Anterior cingulate cortex (tissue), 58 donors: ENCODE measurements at places on chromosomes 4 and X.

DNA sequence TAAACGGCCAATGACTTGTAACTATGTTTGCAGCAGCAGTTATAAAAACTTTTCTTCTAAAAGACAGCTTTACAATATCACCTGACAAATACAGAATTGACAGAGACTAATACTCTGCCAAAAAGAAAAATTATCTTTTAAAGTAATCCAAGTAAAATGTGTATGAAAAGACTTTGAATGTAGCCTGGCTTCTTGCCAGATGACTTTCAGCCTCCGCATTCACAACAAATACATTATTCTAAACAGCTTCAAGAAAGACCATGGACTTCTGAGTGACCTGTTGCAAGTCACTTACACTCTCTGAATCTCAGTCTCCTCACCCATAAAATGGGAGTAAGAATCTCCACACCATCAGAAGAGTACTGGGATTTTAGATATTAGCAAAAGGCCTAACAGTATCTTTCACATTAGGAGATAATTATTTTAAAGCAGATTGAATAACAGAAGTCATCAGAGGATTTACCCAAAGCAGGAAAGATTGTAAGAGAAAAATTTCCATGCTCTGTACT is 2.5 kb downstream of the ADAMTS3 start:
- no peak for DNase-seq

GRCh38 chr4:61379406-61379805 is 179.3 kb downstream of the ADGRL3 start:
- DNase-seq = no peak

DNA sequence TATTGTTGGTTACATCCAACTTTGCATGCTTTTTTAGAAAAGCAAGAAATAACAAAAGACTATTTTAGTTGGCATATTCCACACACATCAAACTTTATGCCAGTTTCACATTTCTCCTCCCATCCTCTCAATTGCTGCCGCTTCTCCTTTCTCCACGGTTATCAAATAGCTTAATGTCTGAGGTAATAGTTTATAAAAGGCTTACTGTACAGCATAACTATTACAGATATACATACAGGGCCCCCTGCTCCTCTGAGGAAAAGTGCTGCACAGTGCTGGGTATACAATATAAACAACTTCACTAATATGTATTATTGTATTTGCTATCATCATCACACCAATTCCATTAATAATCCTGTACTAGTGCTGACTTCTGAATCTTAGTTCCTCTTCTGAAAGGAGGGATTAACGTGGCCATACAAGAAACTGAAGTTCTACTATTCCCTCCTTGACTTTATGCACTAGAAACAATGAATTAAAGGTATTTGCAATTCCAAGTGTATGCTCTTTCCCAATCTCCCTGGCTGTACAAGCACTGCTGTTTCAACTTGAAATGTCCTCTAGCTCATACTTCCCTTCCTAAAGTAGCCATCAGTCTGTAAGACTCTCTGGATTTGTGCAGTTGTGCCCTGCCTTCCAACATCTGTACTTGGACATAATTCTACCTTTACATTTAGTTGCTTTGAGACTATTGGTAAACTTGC is 2.5 kb downstream of the CCNI start:
- no peak for DNase-seq

DNA sequence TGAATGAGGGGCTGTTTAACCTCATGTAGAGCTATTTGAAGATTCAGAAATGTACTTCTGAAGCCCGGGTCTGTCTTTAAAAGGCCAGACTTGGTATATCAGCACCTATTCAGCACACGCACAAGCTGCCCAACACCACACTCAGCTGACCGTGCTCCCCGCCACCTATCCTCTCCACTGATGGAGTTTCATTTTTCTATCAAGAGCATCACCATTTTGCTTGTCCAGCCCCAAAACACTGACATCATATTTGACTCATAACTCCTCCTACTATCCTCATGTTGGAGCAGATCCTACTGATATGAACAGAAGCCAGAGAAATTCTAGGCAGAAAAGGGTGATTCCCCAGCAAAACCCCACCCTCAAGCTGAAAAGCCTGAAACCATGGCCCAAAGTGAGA is 100.3 kb downstream of the SORBS2 start:
- no peak for DNase-seq

DNA sequence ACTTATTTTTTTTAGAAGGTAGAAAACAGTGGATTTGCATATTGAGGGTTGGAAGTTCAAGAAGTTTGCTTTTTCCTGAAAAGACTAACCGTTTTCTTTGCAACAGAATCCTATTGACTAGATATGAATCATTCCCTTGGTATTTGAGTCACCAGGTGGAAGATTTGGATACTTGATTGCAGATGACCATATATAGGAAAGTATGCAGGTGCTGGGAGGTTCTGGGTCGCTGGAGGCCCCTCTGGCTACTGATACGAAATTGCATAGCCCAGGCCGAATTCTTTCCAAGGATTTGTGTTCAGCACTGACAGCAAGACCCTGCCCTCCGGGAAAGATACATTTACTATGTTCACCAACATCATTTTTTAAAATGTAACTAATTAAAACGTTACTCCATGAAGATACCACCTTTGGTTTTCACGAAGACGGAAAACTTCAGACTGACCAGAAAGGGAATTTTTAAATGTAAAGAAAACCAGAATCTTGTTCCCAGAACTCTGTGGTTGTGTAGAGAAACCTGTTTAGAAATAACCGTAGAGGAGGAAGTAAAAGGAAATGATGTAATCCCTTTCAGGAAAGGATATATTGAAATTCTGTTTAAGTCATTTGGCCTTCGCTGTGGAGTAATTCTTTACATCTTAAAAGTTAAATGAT is 946 bp downstream of the ANXA3 start:
- no peak for DNase-seq

GRCh38 chr4:117907646-117908045 is 126.6 kb upstream of the NDST3 start:
- no peak for DNase-seq

DNA sequence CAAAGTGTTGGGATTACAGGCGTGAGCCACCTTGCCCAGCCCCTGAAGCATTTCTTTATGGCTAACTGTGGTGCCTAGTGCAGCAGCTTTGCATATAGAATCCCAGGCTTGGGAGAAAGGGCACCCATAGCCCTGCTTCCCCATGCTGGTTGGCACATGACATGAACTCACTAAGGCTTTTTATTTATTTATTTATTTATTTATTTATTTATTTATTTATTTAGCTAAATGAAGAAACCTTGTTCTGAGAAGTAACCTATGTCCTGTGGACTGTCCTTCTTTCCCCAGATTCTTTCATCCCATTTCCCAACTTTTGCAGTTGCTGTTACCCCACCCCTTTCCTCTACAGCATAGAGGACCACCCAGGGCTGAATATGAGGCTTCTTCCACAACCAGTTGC is 1.9 kb upstream of the GJB1 start:
- no peak for DNase-seq

- DNase-seq = no peak
These were observed 304.5 kb upstream of the DIPK2B start for GRCh38 chrX:45505214-45505613.

GRCh38 chrX:133633950-133634349 is 218.7 kb upstream of the GPC4 start:
- DNase-seq = no peak

GRCh38 chr4:163550869-163551267 is 56.4 kb downstream of the TMA16 start:
- DNase-seq = no peak
